ENCODE measurements at places on chromosomes 11 and 22. TPM values are rescaled to one million over a fixed set of nuclear protein-coding genes. Genes with fewer than 3 reads are reported as not detected.

Gene PDE3B
- total RNA-seq: 1.1 TPM

Gene DRD4
- total RNA-seq: not detected

Gene EIF3D
- total RNA-seq: 265 TPM

Gene C11orf16
- not detected for total RNA-seq

- no peaks in the 10 kb centered on the region for H3K27me3 ChIP-seq
- H3K4me1 ChIP-seq: peaks cover 14% of the 10 kb centered on the region
- peak overlapping the region; percentile 23 for H3K27ac ChIP-seq
- no peaks in the 10 kb centered on the region for H3K36me3 ChIP-seq
- DNase-seq: peak; percentile 69
- no peak overlapping the region for H3K4me3 ChIP-seq
Observed at GRCh38 chr11:19988598-19988997, 171.7 kb downstream of the DBX1 start.

DNA sequence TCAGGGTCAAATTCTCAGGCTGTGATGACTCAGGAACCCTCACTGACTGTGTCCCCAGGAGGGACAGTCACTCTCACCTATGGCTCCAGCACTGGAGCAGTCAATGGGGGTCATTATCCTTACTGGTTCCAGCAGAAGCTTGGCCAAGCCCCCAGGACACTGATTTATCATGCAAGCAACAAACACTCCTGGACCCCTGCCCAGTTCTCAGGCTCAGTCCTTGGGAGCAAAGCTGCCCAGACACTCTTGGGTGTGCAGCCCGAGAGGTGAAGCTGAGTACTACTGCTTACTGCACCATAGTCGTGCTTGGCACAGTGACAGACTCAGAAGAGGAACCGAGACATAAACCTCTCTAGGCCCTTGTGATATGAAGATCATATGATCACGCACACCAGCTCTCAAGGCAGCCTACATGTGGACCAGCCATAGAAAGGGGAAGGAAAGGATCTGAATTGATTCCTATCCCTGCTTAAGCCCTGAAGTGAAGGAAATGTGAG lies 58.2 kb downstream of the ZNF280B start:
- no peaks in the 10 kb centered on the region for H3K36me3 ChIP-seq
- DNase-seq: peak; percentile 20
- H3K27ac ChIP-seq: no peak overlapping the region
- H3K27me3 ChIP-seq: no peaks in the 10 kb centered on the region
- no peaks in the 10 kb centered on the region for H3K4me1 ChIP-seq

Gene RAB38
- not detected for total RNA-seq

Gene SUSD2
- 1.9 TPM for total RNA-seq

Gene KDM4E
- not detected for total RNA-seq

DNA sequence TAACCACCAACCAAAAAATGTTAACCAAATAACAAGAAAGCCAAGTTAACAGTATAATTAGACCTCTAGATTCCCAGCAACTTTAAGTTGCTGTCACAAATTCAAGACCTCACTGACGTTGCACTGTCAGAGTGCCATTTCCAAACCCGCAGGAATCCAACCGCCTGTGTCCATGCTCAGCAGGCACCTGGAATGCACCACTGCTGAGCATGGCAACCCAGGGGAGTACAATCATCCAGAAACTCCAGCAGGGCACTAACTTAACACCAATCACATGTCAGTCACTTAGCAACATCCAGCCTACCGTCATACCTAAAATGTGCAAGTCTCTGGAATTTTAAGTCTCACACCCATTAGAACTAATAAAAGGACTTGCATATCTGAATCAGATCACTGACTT lies 48.8 kb downstream of the SMCO4 start:
- no peaks in the 10 kb centered on the region for H3K27me3 ChIP-seq
- no peak overlapping the region for H3K4me3 ChIP-seq
- H3K4me1 ChIP-seq: no peaks in the 10 kb centered on the region
- H3K27ac ChIP-seq: no peak overlapping the region

GRCh38 chr11:94775567-94776327 lies 7.6 kb downstream of the AMOTL1 start:
- H3K27ac ChIP-seq: peak overlapping the region; percentile 63
- H3K36me3 ChIP-seq: no peaks in the 10 kb centered on the region
- no peak for DNase-seq
- H3K27me3 ChIP-seq: no peaks in the 10 kb centered on the region
- H3K4me1 ChIP-seq: peaks cover 84% of the 10 kb centered on the region

DNA sequence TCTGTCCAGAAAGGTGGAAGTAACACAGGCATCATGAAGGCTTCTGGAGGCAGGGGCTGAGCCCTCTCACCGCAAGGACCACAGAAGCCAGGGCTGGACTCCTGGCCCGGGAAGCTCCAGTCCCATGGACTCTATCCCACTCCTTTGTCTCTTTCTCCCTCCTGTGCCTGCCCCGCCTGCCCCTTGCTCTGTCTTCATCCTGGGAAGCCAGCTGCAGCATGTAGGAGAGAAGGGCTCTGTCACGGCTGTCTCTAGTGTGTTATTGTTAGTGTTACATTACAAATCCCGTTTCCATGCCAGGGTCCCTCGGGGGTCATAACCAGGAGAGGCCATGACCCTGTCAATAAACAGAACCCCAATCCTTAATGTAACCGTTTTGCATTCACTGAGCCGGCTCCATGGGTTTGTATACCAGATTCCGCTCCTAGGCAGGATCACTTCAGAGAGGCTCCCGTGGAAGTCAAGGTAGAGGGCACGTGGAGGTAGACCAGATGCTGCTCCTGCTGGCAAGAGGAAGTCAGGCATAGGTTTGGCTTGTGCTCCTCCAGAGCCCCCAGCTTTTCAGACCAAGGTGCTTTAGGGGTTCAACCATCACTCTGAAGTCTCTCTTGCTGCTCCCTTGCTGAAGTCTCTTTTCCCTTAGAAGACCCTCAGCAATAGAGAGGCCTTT lies 293.2 kb downstream of the ETS1 start:
- DNase-seq: no peak
- H3K4me3 ChIP-seq: no peak overlapping the region
- no peak overlapping the region for H3K27ac ChIP-seq
- no peaks in the 10 kb centered on the region for H3K27me3 ChIP-seq

- H3K4me1 ChIP-seq: no peaks in the 10 kb centered on the region
- H3K27ac ChIP-seq: no peak overlapping the region
- H3K36me3 ChIP-seq: no peaks in the 10 kb centered on the region
- no peak overlapping the region for H3K4me3 ChIP-seq
- no peak for DNase-seq
- no peaks in the 10 kb centered on the region for H3K27me3 ChIP-seq
Observed at GRCh38 chr11:73766763-73767162, 5.9 kb upstream of the RAB6A start.

DNA sequence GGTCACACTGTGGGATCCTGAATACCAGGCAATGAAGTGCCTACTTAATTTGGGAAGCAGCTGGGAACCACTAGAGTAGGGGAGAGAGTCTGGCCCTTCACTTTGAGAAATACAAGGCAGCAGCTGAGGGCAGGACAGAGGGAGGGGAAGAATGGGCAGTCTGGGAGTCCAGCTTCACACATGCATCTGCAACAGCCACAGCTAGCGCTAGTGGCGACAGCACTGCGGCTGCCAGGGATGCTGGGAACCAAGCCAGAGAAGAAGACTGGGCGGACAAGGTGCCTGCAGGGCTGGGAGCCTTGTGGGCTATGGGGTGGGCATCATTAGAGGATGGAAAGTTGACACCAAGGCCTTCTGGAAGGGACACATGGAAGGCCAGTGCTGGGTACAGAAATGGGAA lies 15.8 kb downstream of the SCUBE2 start:
- H3K27me3 ChIP-seq: no peaks in the 10 kb centered on the region
- H3K4me3 ChIP-seq: no peak overlapping the region
- H3K27ac ChIP-seq: no peak overlapping the region
- H3K36me3 ChIP-seq: no peaks in the 10 kb centered on the region
- DNase-seq: no peak
- H3K4me1 ChIP-seq: no peaks in the 10 kb centered on the region

Gene WNT7B
- not detected for total RNA-seq

DNA sequence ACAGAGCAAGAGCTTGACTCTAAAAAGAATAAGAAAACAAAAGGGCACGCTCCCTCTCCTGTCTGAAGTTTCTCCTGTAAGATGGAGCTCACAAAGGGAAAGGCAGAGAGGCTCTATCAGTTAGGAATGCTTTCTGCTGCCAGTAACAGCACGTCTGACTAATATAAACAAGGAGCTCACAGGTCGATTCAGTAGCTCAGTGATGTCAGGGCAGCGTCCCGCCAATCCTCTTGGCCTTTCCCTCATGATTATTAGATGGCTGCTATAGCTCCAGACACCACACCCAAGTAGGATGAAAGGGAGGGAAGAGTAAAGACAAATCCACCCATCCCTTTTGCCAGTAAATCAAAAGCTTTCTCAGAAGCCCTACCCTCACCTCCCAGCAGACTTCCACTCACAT lies 51.3 kb upstream of the HMGXB4 start:
- peaks cover 17% of the 10 kb centered on the region for H3K27me3 ChIP-seq
- no peak overlapping the region for H3K27ac ChIP-seq

GRCh38 chr11:107392611-107393010 lies 65.0 kb downstream of the CWF19L2 start:
- H3K27ac ChIP-seq: no peak overlapping the region
- no peaks in the 10 kb centered on the region for H3K36me3 ChIP-seq
- H3K27me3 ChIP-seq: no peaks in the 10 kb centered on the region
- no peaks in the 10 kb centered on the region for H3K4me1 ChIP-seq

Gene MMP11
- total RNA-seq: 3.6 TPM

GRCh38 chr22:37160027-37160426 lies 10.3 kb upstream of the IL2RB start:
- H3K4me3 ChIP-seq: no peak overlapping the region
- no peaks in the 10 kb centered on the region for H3K36me3 ChIP-seq
- no peaks in the 10 kb centered on the region for H3K27me3 ChIP-seq
- H3K27ac ChIP-seq: no peak overlapping the region

- H3K27me3 ChIP-seq: no peaks in the 10 kb centered on the region
- no peak overlapping the region for H3K27ac ChIP-seq
- peaks cover 81% of the 10 kb centered on the region for H3K36me3 ChIP-seq
Observed at GRCh38 chr11:34146411-34146810, 41.0 kb downstream of the NAT10 start.

DNA sequence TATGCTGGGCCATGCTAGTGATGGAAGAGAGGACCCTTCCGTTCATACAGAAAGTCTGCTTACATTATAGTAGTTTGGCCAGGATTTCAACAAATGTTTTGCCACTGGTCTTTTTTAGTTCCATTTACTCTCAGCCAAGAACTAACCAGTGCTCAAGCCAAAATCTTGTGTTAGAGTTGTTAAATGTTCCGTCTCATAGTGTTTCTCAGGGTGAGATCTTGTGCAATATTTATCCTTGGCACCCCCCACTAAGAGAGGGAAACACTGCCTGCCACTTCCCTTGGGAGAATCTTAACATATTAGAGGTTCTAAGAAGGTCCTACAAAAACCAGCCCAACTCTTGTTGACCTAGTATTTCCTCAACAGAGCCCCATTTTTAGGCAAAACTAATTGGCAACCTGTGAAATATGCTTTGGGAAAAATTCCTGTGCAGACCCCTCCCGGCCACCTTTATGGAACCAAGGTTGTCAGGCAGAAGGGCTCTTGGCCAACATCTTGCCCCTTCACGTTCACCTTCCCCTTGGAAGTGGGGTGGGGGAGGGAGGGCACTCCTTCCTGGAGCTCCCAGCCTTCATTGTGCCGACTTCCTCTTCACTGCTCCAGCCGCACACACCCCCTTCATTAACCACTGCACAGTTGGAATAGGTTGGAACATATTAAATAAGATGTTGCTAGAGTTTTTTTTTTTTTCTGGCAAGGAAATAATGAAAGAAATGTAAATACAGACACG lies 173.2 kb upstream of the SORL1-AS1 start:
- peaks cover 10% of the 10 kb centered on the region for H3K4me1 ChIP-seq
- H3K4me3 ChIP-seq: no peak overlapping the region

Gene LRRN4CL
- 5.9 TPM for total RNA-seq

- H3K27ac ChIP-seq: no peak overlapping the region
- no peaks in the 10 kb centered on the region for H3K4me1 ChIP-seq
- no peak for DNase-seq
- no peak overlapping the region for H3K4me3 ChIP-seq
Observed at GRCh38 chr22:47300698-47301405, 538.4 kb downstream of the TBC1D22A start.
